Mesenteric fat pad (tissue), 1 donor: ENCODE measurements at places on chromosomes 1 and 21. TPM values are rescaled to one million over a fixed set of nuclear protein-coding genes. Genes with fewer than 3 reads are reported as not detected.

PLA2G2C gene
- total RNA-seq = 0.74 TPM

KIF26B gene
- total RNA-seq = 0.32 TPM

GPA33 gene
- 0.29 TPM for total RNA-seq

TSSK3 gene
- 1.2 TPM for total RNA-seq

GPR61 gene
- total RNA-seq = not detected

E2F2 gene
- total RNA-seq = 0.29 TPM

OR4F29 gene
- not detected for total RNA-seq

FRRS1 gene
- 6.0 TPM for total RNA-seq

PER3 gene
- 7.4 TPM for total RNA-seq

SH2D5 gene
- 0.22 TPM for total RNA-seq
